Stimulated activated CD4-positive, alpha-beta T cell treated with anti-CD3 and anti-CD28 coated beads, Interleukin-1b, Interleukin-23, amount 100 ng/mL, for 1 hour (primary cell): ENCODE measurements at places on chromosomes 3 and 15.

DNA sequence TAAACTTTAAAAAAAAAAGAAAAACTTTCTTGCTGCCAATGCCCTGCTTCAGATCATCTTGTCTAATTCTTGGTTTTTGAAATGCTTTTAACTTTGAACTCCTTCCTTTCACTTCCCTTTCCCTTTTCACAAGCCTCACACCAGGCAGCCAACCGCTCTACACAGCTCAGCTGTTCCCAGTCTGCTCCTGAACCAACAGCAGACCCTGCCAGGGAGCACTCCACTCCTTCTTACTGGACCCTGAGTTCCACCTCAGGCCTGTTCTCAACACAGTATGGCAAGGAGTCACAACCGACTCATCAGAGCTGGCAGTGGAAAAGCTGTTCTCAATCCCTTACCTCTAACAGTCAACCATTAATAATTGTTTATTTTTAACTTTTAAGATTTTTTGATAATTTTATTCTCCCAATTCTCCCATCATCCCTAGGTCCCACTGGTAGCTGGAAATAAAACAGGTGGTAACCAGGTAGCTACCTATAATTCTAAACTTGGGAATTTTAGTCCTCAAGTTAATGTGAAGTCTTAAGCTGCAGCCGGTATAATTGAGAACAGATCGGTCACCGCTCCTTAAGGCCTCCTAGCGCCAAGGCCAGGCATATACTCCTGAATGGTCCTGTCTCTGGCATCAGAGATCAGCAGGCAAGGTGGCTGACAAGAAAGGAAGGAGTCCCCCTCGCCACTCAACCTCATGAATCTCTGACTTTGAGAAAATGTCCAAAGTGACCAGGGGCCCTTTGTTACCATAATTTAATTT, 43.9 kb downstream of the BOC start:
- DNase-seq, result no peak

DNA sequence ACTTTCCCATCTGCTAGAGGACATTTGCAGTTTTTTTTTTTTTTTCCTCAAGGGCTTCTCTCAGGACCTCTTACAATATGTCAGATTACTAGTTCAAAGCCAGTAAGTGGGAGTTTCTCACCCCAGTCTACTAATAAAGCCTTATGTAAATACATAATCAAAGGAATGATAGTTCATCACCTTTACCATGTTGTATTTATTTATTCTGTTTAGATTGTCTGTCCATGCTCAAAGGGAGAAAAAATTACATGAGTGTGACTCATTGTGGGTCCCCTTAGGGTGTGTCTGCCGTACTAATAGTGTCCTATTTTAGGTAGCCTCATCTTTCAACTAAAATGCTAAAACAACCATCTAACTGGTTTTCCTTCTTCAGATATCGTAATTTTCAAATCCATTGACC, 917.6 kb downstream of the EPHA3 start:
- DNase-seq, result no peak

GRCh38 chr3:197394464-197395321, 96.3 kb upstream of the DLG1 start:
- no peak for DNase-seq

GRCh38 chr3:64546856-64547255, 140.9 kb downstream of the ADAMTS9 start:
- no peak for DNase-seq

GRCh38 chr3:28682121-28682520, 333.5 kb upstream of the AZI2 start:
- no peak for DNase-seq

GRCh38 chr3:136984837-136985236, 27.1 kb downstream of the IL20RB start:
- DNase-seq, result no peak

DNA sequence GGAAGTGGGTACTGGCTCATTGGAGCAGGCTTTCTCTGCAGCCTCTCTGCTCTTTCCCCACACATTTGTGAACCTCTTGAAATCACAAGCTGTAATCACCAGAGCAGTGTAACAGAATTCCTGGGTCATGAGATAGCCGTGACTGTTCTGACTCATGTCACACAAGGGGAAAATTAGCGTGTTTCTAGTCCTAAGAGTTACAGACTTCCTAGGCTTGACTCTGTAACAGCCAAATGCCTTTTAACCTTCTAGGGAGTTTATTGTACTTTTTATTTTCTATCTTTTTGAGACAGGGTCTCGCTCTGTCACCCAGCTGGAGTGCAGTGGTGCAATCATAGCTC, 54.7 kb upstream of the TRAK1 start:
- no peak for DNase-seq

DNA sequence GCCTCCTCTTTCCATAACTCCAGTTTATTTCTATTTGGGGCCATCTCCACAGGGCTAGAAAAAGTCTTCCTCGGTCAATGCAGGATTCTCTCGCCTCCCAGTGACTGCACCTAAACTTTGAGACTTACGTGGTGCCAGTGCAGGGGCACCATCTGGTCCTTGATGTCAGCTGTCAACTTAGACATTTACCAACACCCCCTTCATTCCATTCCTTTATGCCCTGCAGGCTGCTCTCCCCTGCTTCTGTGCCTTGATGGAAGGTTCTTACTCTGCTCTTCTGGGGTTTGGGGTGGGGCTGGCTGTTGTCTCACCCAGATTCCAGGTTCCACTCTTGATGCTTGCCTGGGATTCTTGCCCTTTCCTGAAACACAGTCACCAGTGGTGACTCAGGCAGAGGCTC, 101.8 kb downstream of the ST8SIA2 start:
- no peak for DNase-seq

DNA sequence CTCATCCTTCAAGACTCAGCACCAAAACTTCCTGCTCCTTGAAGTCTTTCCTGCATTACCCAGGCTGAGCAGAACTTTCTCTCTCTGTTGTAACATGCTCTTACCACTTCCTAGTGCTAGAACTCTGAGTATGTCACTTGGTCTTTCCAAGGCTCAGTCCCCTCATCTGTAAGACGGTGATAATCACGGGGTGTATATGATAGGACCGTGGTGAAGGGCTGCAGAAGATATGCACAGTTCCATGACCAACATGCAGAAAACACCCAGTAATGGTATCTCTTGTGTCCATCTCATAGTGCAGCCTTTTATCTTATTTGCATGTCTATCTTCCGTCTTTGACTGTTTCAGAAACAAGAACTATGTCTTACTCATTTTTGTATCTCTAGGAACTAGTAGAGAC, 154.5 kb downstream of the ZNF621 start:
- DNase-seq, result no peak

DNA sequence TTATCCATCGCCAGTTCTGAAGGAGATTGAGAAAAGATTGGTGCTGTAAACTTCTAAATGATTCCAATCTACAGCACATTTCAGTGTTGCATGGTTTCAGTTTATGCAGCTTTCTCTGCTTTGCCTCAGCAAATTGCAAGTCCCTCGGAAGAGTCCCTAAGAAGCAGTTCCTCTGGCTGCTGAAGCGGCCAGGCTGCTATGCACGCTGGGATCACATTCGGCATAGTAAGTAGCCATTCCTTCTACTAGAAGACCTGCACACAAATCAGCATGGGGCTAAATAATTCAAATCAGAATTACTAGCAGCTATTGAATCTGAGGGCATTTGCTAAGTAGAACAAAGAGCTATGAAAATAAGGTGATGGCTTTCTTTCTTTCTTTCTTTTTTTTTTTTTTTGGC, 769.5 kb downstream of the AGBL1 start:
- no peak for DNase-seq

GRCh38 chr3:191030929-191031328, 168.1 kb upstream of the OSTN start:
- DNase-seq, result no peak
